ENCODE measurements at places on chromosomes 12 and 14.
A peak's percentile ranks its signal among the peaks of the same experiment; 100 is the strongest.

DNA sequence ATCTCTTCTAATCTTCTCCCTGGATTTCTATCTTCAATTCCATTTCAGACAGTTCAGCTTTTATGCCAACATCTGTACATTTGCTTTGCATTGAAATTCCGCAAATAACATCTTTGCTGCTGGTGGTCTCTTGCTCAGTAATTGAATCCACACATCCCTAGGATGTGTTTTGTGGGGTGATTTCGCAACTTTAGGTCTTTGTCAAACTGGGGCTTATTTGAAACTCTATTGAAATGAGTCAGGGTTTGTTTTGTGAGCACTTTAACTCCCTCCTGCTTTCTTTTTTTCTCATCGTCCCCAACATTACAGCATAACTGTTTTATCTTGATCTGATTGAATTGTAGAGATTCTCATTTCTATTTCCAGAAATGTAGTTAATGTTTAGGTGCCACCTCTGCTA lies 404.3 kb downstream of the NPAS3 start:
- no peak for DNase-seq

GRCh38 chr14:36520601-36521525 lies 831 bp upstream of the NKX2-1 start:
- DNase-seq = no peak

DNA sequence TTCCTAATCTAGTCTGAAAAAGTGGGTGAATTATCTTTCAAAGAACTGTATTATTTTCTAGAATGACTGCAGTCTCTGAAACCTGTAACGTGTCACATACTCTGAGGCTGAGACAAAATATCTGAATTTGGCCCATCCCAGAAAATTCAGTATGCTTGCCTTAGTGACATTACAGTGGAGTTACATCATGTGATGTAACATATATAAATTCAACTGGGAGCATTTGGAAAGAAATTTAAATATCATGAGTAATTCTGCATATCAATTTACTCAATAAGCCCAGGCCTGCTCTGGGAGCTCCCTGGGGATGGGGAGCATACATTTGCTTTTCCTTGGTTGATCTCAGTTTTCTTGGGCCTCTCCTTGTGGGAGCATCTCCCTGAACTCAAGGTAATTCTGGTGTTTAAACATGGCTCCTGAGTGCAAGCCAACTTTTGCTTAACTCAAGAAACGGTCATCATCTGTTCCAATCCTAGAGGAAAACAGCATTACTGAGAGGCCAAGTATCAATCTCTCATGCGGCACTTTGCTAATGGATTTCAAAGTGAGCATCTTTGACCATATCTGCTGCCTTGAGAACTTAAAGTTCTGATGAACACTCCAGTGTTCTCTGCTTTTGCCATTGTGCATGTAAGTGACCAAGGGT lies 54.4 kb downstream of the AKAP6 start:
- no peak for DNase-seq

DNA sequence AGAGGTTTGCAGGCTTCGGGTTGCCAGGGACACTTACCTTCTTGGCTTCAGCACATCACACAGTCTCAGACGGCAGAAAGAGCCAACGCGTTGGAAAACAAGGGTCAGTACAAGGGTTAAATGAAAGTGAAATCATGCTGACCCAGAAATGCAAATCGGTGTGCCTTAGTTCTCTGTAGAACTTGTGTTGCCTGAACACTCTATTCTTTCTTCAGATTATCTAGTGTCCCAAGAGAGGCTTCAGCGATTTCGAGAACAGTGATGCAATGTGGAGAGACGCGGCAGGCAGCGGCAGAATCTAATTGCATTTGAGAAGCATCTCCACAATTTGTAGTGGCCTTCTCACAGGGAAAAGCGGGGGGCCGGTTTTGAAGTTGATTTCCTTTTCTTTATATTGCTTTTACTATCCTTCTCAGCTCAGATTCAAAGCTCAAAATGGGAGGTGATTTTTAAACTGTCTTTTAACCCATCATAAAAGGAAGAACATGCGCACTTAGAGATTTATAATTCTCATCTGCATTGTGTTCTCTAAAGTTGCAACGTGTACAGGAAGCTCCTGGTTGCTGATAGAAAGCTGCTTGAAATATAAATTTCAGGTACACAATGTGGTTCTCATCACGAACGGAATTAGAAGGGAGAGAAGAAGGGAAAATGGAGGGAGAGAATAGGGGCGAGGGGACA lies 67.8 kb upstream of the EGLN3 start:
- DNase-seq = peak; percentile 45

DNA sequence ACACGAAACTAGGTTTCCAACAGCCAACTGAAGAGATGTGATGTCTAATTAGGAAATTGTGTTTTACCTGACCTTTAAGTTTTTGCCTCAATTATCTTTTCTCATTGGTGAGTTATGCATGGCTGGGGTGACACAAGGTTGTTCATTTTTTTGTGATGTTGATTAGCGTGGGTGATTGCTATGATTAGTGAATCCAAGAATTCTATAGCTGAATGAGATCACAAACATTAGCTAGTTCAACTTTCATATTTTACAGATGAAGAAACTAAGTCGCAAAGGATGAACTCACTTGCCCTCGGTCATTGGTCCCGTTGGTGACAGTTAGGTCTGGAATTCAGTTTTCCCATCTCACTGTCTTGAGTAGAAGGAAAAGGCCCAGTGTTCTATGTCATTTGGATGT lies 32.6 kb upstream of the LMNTD1 start:
- DNase-seq = no peak

DNA sequence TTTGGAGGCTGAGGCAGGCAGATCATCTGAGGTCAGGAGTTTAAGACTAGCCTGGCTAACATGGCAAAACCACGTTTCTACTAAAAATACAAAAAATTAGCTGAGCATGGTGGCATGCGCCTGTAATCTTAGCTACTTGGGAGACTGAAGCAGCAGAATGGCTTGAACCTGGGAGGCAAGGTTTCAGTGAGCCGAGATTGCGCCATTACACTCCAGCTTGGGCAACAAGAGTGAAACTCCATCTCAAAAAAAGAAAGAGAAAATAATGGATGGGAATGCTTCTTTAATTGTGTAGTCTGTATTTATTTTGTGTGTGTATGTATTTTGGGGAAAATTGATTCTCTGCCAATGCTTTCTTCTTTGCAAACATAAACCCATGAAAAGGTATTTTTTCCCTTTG lies 32.5 kb downstream of the SRGAP1 start:
- DNase-seq = no peak

DNA sequence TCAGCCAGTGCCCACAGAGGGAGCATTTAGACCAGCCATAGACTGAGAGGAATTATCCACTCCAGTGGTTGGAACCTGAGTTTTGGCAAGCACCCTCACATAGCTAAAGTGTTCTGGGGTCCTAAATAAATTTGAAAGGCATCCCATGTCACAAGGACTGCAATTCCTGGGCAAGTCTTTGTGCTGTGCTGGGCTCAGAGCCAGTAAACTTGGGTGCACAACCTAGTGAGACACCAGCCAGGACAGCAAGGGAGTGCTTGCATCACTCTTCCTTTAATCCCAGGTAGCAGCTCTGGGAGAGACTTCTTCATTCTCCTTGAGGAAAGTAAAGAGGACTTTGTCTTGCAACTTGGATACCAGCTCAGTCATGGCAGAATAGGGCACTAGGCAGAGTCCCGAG lies 142.0 kb upstream of the FSCB start:
- no peak for DNase-seq

- no peak for DNase-seq
Measured at GRCh38 chr12:88253371-88253978, 111.4 kb downstream of the TMTC3 start.

DNA sequence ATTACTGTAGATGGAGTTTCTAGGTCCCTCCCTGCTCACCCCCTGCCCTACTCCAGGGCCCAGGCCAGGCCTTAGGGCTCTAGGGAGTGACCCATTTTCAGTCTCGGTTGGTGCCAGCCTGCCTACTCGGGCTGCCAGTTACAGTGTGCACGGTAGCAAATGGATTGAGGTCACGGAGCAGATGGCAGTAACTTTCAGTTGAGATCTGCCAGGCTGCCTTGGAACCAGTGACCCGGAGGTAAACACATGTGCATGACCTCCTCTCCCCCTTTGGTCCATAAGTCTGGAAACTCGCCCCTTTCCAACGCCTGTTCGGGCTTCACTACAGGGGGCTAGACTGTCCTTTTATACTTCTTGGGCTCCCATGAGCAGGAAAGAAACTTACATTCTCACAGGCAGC lies 139.7 kb upstream of the TBX3 start:
- no peak for DNase-seq

GRCh38 chr14:63909984-63910383 lies 57.2 kb downstream of the SYNE2 start:
- DNase-seq = no peak

DNA sequence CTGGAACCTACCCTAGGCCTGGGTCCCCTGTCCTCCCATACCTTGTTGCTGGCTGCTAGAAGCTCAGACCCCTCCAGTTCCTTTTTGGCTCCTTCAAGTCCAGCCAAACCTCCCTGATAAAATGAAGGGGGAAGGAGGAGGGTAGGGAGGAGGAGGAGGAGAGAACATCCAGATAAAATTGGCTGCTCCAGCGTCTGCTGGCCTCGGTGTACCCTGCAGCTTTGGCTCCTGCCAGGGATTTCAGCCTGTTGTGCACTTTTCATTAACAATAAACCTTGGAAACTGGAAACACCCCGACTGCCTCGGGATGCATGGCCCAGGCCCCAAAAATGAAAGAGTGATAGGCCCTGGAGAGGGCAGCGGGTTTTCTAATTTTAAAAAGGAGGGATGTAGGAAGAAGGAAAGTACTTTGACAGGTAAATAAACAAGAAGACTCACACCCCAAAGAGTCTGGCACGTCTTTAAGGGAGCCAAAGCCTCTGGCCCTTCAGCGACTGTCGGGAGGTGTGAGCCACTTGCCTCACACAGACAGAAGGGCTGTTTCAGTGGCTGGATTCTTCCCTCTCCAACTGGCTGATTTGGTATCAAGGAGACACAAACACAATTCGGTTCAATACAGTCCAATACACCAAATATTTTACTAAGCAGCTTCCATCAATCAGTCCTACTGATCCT lies 49.8 kb downstream of the NUAK1 start:
- DNase-seq = no peak

DNA sequence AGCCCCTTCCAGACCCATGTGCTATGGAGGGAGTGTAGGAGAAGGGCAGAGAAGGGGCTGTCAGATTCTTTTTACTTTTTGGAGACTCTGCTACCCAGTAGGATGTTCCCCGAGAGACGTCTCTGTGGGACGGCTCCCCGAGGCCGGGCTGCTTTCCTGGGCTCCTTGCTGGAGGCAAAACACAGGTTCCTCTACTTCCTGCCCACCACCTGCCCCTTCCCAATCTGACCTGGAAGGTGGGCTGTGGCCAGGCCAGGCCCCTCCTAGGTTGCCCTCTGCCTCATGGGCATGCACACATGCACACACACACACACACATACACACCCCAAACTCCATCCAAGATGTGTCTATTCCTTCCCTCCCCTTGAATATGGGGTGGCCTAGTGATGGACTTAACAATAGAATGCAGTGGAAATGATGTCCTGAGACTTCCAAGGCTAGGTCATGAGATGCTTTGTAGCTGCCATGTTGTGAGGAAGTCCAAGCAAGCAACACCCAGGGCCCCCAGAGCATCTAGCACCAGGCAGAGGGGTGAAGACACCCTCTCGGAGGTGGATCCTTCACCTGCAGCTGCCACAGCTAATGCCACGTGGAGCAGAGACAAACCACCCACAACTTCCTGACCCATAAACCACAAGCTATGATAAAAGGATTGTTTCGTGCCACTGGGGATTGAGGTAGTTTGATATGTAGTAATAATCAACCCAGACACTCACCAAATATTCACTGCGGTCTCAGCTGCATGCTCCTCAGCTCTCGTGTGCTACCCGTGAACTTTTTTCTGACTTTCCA lies 1.6 kb upstream of the ASB2 start:
- DNase-seq = no peak

DNA sequence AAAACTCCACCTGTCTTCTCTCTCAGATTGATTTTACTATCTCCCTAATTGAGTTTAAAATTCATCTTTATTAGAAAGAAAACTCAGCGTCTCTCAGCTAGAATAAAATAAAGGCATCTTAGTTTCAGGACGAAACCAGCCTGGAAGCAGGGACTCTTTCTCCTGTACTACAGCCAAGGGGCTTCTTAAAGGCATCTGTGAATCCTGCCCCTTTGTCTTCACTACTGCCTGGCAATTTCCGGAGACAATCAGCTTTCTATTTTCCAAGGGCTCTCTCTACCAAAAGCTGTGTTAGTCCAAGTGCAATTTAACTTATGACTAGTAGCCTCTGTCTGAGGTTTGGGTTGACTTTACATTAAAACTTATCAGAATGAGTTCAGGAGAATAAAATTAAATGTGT lies 623.3 kb upstream of the FOXG1 start:
- DNase-seq = peak; percentile 16

GRCh38 chr14:63939006-63939270 lies 86.1 kb downstream of the SYNE2 start:
- no peak for DNase-seq

GRCh38 chr12:72081777-72082176 lies 143.1 kb downstream of the TPH2 start:
- DNase-seq = peak; percentile 35

GRCh38 chr14:33762161-33762851 lies 188.6 kb downstream of the EGLN3 start:
- no peak for DNase-seq

DNA sequence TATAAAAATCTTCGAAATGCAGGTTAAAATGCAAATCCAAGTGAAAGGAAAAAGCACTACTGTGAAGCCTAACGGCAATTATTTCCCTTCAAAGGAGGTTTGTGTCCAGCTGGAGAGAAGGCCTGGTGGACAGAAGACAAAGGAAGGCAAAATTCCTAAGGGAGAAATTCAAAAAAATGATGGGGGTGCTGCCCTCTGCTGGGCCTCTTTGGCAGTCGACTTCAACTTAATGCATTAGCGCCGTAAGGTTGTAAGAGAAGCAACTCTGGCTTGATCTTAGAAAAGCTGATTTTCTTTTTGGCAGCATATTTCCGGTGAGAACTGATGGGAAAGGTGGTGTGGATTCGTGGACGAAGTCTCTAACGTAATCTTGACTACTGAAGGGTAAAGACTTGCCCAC lies 34.3 kb upstream of the CHFR start:
- no peak for DNase-seq

DNA sequence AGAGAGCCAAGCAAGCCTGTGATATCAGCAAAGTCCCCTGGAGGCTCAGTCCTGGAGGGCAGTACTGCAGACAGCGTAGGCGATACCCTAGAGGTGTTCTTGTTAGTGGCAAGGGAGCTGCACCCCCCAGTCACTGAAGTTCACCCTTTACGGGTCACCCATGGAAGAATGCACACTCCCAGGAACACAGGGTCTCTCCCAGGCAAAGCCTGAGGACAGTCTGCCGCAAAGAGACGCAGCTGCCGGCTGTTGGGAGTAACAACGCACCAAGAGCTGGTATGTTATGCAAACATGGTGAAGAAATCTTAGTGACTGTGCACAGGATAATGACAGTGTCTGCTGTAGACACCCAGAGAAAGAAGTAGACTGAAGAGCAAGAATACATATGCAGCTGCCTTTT lies 43.5 kb upstream of the NOS1 start:
- DNase-seq = no peak

- no peak for DNase-seq
Measured at GRCh38 chr14:103142026-103142425, 18.8 kb downstream of the TNFAIP2 start.

GRCh38 chr12:2667716-2668440 lies 126.9 kb upstream of the FKBP4 start:
- DNase-seq = no peak
